ENCODE measurements at places on chromosomes 2 and 18.

- no peak for DNase-seq
These were observed 281.9 kb upstream of the FN1 start for GRCh38 chr2:215717501-215718381.

- DNase-seq: no peak
These were observed 82.9 kb downstream of the KCTD1 start for GRCh38 chr18:26465431-26465830.

DNA sequence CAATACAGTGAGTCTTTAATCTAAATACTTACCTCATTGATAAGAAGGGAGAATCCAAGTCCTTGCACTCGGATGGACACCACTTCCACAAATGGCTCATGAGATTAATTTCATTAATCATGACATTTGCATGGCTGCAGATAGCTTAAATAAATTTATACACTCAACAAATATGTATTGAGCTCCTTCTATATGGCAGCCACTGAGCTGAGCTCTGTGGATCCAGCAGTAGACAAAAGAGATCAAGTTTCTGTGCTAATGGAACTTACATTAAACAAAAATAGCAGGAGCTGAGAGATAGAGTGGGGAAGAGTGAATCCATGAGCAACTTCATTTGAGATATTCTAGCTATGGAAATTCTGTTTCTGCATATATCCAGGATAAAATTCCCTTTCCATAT lies 44.4 kb downstream of the RAB27B start:
- no peak for DNase-seq

DNA sequence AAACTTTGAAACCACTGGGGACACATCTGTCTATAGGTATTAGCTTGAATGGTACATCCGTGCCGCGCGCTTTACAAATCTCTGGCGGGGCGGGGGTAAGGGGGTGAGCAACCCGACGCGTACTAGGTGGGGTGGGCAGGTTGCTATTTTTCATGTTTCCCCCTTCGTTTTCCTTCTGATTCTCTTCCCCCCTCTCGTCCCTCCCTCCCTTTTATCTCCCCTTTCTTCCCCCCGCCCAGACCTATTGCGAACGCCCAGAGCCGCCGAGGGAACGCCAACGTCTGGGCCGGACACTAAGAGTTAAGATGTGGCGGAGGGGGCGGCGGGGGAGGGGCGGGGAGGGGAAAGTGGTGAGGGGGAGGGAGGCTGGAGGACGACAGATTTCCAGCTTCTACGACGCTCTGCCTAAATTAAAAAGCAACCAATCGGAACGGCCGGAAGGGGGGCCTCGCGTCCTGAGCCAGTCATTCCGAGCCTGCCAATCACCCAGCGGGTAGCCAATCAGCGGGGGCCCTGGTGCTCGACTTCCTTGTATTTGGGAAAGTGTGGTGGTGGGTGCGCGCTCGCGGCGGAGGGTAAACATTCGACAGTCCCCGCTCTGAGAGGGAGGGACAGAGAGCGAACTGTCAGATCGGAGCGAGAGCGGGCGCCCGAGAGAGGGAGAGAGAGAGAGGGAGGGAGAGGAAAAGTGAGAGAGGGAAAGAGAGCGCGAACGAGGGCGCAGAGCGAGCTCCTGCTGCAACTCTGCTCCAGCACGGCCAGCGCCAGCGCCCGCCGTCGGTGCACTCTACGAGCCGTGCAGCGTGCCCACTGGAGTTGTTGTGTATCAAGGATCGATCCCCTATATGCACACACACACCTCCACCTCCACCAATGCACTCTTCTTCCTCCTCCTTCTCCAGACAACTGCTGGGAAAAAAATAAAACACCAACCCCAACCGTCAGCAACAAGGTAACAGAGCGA lies at the start of gene POU3F3:
POU3F3 (plus strand) TSS at position 582 of the 964 bp plus-strand sequence. CDS start 1,396 bp downstream, outside the sequence.
- DNase-seq: no peak

DNA sequence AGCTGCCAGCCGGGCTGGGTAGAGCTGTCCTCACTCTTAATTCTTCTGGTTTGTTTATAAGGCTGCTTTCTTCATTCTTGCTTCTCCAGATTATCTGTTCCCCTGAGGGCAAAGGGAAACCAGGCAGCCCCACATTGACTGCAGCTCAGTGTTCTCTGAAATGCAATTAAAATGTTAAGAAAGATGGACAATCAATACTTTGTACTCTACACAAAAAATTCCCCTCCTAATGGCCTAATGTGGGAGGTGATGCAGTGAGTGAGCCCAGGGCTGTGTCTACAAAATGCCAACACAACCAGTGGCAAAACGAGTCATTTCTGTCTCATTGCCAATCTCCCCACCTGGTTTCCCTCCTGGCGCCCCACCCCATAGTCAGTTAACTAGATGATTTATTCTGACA lies 541.7 kb upstream of the RAB6C start:
- DNase-seq: no peak

DNA sequence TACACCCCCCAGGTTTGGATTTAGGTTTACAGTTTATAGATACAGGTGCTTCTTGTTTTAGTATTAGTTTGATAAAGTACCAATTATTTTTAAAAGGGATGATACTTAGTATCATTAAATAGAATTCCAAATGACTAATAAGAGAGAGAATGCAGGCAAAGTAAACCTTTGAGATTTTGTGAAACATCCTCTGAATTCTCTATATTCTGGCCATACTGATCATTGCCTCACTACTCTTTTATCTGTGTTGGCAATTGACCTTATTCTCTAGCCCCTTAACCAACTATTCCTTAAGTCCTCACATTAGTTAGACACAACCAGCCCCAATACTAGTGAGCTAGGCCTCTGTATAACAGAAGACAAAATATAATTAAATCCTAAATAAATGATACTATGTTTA lies 125.4 kb downstream of the COMMD1 start:
- DNase-seq: no peak

GRCh38 chr18:23912356-23912755 lies 102.2 kb upstream of the TTC39C start:
- DNase-seq: no peak

DNA sequence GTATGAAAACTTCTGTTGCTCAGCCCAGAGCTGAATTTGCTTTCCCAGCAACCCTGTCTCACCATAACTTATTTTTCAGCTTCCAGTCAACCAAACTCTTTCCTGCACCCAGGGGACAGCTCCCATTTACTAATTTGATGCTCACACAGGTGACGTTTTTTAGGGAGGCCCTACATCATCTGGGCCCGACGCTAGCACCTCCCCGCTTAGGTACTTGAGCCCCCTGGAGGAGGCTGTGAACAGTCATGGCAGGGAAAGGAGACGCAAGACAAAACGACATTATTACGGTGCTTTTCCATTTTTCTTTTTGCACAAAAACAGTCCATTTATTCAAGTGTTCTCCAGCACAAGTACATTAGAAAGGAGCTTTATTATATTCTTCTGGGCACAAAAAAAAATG lies 59.2 kb upstream of the POMC start:
- no peak for DNase-seq

DNA sequence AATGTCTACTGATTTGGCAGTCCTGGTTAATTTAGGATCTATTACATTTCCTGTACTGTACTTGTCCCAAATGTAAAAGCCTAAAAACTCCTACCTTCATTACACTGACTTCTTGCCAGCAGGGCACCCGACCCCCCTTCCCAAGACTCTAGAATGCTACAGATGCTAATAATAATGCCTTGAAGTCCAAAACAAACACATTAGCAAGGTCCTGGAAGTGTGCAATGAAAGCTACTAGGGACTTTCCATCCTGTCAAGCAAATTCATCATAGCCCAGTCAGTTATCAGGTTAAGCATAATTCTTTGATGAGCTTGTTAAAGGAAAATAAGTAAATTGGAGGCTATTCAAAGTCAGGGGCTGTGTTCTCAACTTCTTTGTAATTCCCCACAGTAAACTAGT lies 115.3 kb upstream of the RBBP8 start:
- no peak for DNase-seq

DNA sequence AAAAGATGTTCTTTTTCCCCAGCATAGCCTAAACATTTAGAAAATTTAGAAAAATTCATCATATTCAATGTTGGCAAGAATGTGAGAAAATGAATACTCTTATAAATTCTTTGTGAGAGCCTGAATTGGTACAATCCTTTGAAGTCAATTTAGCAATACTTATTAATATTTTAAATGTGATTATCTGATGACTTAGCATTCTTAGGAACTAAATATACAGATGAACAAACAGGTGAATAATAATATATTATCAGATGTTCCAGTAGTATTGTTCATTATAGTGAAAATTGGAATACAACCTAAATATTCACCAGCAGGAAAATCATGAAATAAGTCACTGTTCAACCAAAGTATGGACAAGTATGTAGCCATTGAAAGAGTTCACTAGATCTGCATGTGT lies 55.5 kb upstream of the MEIS1 start:
- DNase-seq: no peak

DNA sequence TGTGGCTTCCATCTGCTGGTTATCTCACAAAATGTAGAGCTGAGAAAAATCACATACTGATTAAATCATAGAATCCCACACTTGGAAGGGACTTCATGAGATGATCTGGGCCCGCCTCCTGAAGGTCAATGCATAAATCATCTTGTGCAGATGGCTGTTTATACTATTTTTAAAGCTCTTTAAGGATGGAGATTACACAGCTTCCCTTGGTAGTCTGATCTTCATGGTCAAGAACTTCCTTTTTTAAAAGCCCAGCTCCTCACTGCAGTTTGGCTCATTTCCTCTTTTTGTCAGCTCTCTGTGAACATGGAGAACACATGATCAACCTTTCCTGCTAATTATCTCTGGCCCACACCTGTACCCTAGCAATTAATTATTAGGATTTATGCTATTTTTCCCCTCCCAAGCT lies 25.9 kb downstream of the GCG start:
- DNase-seq: no peak

DNA sequence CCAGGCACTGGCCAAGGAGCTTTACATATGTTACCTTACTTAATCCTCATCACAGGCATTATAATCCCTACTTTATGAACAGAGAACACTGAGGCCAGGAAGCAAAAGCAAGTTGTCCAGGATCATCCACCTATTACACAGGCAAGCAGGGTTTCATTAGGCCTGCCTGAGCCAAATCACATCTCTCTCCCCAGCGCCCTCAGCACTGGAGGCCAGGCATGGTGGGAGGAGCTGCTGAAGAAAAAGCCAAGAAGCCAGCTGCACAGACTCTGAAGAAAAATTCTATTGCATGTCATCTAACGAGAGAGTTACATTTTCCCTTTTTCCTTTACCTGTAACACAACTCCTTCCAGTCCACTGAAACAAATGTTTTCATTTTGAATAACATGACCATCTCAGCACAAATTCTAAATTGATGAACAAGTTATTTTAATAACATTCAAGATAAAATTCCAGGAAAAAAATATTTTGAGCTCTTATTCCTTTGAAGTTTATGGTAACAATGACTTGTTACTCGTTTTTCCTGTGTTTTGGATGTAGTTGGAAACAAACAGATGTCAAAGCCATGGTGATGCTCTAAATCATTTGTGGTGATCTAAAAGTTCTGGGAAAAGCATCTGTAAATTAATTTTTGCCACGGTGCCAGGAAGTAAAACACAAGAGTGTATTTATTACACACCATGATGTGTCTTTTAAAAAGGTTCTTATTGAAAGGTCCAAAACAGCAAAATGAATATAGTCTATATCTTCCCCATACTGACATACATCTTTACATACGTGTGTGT lies 139.0 kb upstream of the ITGB6 start:
- DNase-seq: no peak

Measured in activated T-helper 1 cell treated with anti-CD3 and anti-CD28 coated beads, Interleukin-2, amount 50 U/mL, for 16 hours (primary cell).